Stimulated activated CD8-positive, alpha-beta memory T cell treated with anti-CD3 and anti-CD28 coated beads, Interleukin-2, amount 100 ng/mL, for 48 hours (primary cell): ENCODE measurements at places on chromosomes 3 and 15.

GRCh38 chr3:101942356-101942755 is 93.0 kb downstream of the NFKBIZ start:
- no peak for DNase-seq

- DNase-seq = no peak
These were observed 15.3 kb downstream of the HDAC11 start for GRCh38 chr3:13495351-13495813.

DNA sequence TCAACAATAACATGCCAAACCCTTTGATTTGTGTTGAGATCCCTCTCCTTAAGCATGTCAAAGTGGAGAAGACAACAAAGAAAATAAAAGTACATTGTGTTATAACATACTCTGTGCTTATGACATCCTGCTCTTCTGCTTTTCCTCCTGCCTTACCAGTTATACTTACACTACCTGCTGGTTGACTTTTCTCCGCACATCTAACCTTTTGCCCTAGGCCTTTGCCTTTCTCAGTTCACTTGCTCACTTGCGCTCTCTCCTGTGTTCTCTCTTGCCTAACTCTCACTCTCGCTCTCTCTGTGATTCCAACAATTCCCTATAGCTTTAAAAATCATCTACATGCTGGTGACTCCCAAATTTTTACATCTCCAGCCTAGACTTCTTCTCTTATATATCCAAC is 5.7 kb downstream of the DNAH12 start:
- DNase-seq = no peak

DNA sequence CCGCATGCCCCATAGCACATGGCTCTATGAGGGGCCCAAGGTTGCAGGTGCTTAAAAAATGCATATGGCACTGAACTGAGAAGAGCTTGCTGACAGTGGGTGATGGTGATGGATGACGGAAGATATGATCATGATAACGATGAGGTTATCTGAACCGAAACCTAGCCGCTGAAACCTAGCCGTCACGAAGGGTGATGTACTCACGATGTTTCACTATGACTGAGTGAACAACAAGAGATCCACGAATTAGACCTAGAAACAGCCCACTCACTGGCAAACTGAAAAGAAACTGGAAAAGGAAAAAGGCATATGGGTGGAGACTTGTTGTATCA is 57.6 kb upstream of the BCL6 start:
- DNase-seq = peak; percentile 40

DNA sequence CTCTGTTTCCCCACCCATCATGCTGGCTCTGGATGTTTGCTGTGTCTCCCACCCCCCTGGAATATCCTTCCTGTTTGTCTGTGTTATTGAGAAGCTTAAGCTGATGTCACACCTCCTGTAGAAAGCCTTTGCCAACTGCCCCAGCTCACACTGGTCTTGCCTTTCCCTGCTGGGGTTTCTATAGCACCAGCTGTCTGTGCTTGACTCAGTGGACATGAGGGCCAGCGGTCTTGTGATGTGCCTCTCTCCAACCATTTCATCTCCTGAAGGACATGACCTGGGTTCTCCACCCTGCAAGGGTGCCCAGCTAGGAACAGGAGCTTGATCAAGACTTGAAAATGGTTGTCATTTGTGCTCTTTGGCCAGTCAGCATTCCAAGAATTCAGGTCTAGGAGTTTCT is 14.7 kb downstream of the TMEM40 start:
- no peak for DNase-seq

DNA sequence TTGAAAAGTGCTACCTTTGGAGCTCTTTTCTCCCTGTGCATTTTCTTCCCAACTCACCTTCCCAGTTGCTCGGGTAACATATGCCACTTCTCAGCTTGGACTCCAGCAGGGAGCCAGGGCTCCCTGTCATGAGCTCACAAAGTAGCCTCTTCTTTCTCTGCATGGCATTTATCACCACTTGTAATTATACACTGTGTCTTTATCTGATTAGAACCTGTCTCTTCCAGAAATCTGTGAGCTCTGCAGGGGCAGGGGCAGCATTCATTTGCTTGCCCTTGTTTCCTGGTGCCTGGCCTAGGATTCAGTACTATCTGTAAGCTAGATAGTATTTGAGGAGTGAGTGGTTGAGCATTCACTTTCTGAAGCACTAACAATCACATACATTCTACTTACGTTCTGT is 100.9 kb downstream of the CLSTN2 start:
- no peak for DNase-seq

DNA sequence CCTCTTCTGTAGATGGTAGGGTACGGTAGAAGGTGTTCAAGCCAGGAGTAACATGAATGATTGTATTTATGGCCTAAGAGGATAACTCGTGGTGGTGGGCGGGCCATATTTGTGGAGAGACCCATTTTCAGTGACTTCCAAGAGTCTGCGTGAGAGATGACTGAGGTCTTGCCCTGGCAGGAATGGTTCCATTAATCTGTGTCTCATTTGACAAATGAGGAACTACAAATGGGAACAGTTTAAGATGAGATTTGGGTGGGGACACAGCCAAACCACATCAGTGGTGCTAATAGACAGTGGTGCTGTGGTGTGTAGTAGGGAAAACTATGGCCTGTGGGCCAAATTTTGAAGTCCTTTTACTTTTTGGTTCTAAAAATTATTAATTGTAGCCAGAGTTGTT is 47.1 kb downstream of the FLNB start:
- DNase-seq = no peak

DNA sequence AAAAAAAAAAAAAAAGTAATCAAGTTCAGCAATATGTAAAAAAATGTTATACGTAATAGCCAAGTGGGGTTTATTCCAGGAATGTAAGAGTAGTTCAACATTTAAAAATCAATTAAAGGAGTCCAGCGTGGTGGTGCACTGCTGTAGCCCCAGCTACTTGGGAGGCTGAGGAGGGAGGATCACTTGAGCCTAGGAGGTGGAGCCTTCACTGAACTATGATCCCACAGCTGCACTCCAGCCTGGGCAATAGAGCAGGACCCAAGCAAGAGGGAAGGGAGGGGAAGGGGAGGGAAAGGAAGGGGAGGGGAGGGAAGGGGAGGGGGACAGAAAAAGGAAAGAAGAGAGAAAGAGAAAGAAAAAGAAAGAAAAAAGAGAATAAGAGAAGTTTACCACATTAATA is 10.7 kb upstream of the TOPBP1 start:
- no peak for DNase-seq

DNA sequence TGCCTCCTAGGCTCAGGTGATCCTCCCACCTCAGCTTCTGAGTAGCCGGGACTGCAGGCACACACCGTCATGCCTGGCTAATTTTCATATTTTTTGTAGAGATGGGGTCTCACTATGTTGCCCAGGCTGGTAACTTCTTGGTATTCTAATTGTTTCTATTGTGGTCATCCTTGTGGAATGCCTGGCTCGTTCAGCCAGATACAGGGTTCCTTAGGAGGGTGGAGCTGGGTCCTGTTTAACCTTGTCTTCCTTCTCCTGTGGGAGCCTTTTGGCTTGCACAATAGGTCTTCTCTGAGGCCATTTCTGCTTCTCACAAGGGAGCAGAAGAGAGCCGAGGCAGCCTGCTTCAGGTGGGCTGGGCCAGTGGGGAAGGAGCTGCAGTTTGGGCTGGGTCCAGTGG is 15.7 kb downstream of the PLEKHO2 start:
- DNase-seq = no peak

- DNase-seq = no peak
These were observed 512 bp upstream of the TRH start for GRCh38 chr3:129973853-129974563.

DNA sequence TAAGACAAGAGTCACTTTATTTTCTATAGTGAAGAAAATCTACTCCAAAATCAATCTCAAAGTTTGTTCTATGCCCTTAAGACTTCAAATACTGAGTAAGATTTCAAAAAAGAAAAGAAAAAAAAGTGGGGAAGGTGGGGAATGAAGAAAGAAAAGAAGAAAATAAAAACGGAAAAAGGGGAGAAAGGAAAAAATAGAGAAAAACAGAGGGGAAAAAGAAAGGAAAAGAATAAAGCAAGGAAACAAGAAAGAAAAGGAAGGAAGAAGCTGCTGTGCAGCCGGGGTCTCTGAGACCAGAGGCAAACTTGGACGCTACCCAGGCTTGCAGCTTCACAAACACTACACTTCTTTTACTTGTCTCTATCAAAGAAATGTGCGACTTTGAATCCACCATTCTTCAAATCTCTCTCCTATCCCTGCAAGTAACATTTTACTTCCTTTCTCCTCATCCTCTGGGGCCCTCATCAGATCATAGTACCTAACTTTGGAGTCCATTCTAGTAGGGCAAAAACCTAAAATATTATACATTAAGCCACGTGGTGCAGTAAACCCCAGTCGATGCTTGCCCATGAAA is 279.8 kb downstream of the FOXP1 start:
- DNase-seq = no peak

DNA sequence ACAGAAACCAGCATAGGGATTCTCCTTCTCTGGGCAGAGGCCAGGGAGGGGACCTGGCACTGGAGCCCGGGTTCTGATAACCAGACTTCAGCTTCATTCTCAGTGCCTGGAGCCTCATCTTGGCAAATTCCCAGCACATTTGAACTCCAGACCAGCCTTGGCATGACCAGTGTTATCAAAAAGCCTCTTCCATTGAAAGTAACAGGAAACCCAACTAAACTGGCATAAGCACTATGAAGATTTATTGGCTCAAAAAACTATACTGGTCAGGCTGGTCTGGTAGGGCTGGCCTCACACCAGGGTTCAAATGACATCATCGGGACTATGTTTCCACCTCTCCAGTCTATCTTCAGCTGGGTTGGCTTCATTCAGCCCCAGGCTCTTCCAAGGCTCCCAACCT is 48.1 kb upstream of the THUMPD3 start:
- no peak for DNase-seq

DNA sequence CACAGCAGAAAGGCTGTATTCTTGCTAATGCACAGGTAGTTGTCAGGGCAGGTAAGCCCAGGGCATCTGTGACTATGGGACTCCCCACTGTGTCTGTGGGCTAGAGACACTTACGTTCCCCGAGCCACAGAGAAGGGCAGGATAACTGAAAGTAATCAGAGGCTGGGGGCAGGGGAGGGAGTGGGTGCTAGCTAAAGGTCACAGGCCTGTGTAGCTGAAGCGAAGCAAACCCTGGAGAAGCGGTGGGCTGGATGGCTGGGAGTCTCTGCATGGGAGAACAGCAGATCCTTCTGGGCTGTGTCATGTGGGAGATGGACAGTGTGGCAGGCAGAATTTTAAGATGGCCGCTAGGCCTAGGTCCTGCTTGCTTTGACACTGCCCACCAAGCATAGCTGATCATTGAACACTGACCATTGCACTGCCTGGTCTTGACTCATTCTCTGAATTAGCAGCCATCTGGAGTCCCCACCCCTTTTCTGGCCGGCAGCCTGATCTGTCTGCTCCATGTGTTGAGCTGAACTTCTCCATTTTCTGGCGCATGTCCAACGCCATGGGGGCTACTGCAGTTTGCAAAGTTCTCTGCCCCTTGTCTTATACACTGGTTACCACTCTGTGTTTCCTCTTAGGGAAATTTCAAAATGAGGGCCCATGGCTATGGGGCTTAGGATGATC is 110.0 kb downstream of the DGKG start:
- DNase-seq = no peak

- DNase-seq = no peak
These were observed 91.2 kb downstream of the CACNA1D start for GRCh38 chr3:53585627-53586026.

DNA sequence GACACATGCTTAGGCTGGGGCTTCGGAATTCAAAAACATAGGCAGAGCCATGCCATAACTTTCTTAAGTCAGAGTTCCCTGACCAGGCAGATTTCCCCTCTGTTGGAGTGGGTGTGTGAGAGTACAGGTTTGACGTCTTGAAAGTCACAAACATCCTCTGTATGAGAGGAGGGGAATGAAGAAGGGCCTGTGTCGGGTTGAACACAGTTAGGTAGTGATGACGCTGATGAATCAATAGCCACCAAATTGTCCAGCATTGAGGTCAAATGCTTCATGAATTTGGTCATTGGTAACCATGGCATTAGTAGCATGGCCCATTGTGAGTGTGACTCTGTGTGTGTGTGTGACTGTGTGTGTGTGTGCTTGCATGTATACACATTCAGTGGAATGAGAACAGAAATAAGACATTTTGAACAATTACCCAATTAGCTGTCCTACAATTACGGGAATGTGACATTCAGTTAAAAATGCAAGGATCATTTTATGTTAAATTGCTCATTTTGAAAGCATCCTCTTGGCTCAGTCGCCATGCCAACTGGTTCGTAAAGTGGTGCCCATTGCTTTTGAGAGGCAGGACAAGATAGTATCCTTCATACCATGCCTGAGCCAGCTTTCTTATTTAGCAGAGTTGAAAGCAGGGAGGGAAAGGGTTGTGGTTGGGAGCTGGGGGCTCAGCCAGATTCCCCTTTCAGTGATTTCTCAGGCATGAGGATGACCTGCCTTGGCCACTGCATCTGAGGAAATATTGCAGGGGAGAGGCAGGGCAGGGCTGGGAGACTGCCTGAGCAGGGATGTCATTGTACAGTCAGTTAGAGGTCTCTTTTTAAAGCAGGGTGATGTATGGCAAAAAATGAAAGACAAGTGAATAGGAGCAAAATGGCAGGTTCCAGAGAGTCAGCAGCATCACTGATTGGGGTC is 35.4 kb downstream of the RBP2 start:
- no peak for DNase-seq

DNA sequence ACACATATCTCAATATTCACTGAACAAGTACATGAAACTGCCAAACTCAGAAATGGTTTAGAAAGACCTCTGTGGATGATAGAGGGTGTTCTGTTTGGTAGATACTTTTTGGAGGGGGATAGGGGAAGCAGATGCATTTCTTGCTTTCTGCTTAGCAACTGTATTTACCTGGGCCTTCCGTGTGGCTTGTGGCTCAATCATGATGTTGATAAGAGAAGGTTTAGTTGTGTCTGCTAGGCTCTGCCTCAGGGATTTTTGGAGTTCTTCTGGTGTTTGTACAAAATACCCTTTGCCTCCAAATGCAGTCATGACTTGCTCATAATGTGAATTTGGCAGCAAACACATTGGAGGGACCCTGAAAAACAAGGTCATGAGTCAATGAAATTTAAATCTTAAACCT is 38.2 kb downstream of the HACL1 start:
- no peak for DNase-seq

DNA sequence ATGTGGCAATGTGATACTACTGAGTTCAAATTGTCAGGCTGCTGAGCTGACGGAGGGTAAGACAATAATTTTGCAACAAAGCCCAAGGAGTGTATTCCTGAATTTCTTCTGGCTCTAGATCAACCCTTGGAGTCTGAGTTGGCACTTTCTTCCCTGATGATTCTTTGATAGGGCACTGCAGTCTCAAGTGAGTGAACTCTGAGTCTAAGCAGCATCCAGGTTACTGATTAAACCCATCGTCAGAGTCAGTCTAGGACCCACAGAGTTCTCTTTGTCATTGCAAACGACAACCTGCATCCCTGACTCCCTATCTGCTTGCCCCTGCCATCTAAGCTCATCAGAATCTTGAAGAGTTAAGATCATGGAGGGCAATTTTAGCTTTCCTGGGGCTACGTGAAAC is 58.6 kb downstream of the MME start:
- no peak for DNase-seq

- DNase-seq = no peak
These were observed 483.8 kb downstream of the MECOM start for GRCh38 chr3:169179722-169180121.

GRCh38 chr3:88030210-88030609 is 28.6 kb downstream of the CGGBP1 start:
- DNase-seq = no peak

- DNase-seq = no peak
These were observed 1002.8 kb downstream of the NAALADL2 start for GRCh38 chr3:175861916-175862315.

GRCh38 chr15:75348034-75348561 is 1.3 kb downstream of the NEIL1 start:
- DNase-seq = no peak
